Right kidney (tissue), 9 donors: ENCODE measurements at places on chromosomes 5 and 9.

GRCh38 chr9:35553670-35554543, 51.2 kb upstream of the TESK1 start:
- peak; percentile 52 for DNase-seq

- DNase-seq = no peak
These were observed 368.7 kb downstream of the EFNA5 start for GRCh38 chr5:107301999-107302398.

GRCh38 chr9:127537014-127537413, 75.1 kb upstream of the STXBP1 start:
- no peak for DNase-seq

DNA sequence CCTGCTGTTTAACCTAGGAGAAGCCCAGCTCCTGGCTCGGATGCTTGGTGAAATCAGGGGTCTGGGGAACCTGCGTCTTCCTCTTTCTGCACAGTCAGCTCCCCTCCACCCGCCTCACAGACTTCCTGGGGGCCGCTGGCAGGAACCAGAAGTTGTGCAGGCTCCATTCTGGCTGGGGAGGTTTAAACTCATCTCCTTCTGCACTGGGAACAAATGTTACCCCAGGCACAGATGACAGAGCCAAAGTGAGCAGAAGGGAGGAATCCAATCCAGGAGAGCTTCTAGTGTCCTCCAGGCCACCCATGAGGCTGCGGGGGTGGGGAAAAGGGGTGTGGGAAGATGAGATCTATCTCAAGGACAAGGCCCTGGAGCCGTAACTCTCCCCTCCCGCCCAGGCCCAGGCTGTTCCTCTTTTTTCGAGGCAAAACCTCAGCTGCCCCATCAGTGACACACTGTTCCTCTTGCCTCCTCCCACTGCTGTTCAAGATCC, 31.2 kb downstream of the KCNMB1 start:
- DNase-seq = no peak

GRCh38 chr5:44747396-44747795, 61.4 kb upstream of the MRPS30 start:
- no peak for DNase-seq

GRCh38 chr5:85466423-85466822, 1081.7 kb upstream of the EDIL3 start:
- no peak for DNase-seq

- no peak for DNase-seq
These were observed 9.6 kb downstream of the SHB start for GRCh38 chr9:38059233-38059936.
